ENCODE measurements at places on chromosomes 6 and 20.

DNA sequence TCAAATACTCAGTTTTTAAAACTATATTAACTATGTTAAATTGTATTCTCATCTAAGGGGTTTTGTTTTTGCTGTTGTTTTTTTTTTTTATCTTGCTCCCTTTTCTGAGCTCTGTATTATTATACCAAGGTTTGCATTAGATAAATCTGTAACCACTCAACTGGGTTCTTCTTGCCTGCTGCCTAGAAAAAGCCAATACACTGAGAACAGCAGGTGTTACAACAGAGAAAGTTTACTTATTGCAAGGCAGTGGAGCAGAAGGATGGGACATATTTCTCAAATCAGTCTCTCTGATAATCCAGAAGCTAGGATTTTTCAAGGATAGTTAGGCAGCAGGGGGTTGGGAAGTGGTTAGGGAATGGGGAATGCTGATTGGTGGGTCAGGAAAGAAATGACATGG, 378.8 kb upstream of the PLCB4 start:
- H3K27me3 ChIP-seq = no peaks in the 10 kb centered on the region
- no peaks in the 10 kb centered on the region for H3K4me1 ChIP-seq
- no peak overlapping the region for H3K4me3 ChIP-seq
- DNase-seq = no peak

- H3K36me3 ChIP-seq = no peaks in the 10 kb centered on the region
- peaks cover 6% of the 10 kb centered on the region for H3K27me3 ChIP-seq
- H3K4me3 ChIP-seq = no peak overlapping the region
- no peak for DNase-seq
- no peak overlapping the region for H3K27ac ChIP-seq
These were observed 109.7 kb upstream of the NAA20 start for GRCh38 chr20:19907326-19908056.

DNA sequence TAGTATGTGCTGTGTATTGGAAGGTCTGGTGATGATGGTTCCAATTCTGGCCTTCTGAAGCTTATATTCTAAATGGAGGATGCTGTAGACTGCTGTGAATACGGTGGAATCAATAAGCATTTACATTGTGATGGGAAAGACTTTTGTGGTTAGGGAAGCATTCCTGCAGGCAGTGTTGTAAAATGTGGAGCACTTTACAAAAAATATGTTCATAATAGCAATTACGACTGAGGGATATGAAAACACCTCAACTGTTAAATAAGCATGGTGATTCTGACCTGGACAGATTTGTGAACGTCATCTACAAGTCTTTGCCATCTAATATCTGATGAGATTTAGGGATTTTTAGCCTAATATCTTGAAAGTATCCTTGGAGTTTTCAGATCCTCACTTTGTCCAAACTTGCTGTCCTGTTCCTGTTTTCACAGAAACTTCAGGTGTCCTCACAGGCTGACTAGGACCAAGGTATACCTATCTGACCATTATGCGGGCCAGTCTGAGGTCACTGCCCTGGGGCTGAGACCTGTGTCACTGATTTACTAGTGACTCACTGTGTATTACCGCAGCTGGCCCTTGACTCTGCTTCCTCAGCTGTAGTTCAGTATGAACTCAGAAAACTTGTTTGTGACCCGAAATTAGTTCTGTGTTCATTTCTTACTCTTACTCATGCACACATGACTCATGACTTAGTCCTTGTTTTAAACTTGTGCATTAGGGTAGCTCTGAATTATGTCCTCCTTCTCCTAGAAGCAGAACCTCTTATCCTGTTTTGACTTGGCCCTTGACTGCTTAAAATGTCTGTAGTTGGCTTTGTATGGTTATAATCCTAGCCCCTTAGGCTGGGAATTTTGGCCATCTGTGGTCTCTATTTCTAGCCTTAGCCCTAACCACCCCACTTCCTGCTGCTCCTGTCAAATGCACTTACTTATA, 343.0 kb downstream of the CDKAL1 start:
- no peak overlapping the region for H3K27ac ChIP-seq
- no peak overlapping the region for H3K4me3 ChIP-seq
- H3K4me1 ChIP-seq = peaks cover 6% of the 10 kb centered on the region

GRCh38 chr6:158213925-158214674, 46.0 kb downstream of the GTF2H5 start:
- no peak overlapping the region for H3K4me3 ChIP-seq
- DNase-seq = peak; percentile 37
- H3K36me3 ChIP-seq = no peaks in the 10 kb centered on the region
- H3K27ac ChIP-seq = no peak overlapping the region
- peaks cover 11% of the 10 kb centered on the region for H3K4me1 ChIP-seq

- no peaks in the 10 kb centered on the region for H3K36me3 ChIP-seq
- peak overlapping the region; percentile 27 for H3K27ac ChIP-seq
- no peak for DNase-seq
- H3K4me3 ChIP-seq = peak overlapping the region; percentile 80
- H3K4me1 ChIP-seq = peaks cover 15% of the 10 kb centered on the region
- H3K27me3 ChIP-seq = peaks cover 66% of the 10 kb centered on the region
These were observed 23.5 kb upstream of the MAP3K7 start for GRCh38 chr6:90610301-90610750.

DNA sequence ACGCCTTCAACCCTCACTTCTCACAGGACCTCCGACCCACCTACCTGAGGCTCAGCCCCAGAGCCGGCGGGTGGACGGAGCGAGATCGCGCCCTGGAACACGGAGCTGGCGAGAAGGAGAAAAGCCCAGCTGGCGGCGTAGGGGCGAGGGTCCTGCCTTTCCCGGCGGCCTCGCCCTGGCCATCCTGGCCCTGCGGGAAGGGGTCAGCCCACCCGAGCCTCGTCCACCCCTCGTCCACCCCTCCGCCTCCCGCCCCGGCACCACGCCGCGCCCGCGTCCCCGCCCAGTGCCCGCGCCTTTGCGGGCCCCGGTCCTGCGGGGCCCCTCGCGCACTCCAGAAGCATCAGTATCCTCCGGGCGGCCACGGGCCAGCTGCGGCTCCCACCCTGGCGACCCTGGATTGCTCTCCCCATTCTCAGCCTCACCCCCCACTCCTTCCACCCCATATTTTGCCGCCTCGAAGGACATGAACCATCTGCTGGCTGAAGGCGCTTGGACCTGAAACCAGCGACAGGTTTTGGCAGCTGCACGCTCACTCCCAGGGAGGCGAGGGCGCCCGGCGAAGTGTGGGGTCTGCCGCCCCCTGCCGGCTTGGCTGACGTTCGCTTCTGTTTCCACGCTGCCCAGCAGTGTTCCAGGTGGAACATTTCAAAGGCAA, 65.1 kb downstream of the PLG start:
- H3K36me3 ChIP-seq = no peaks in the 10 kb centered on the region
- peak overlapping the region; percentile 66 for H3K4me3 ChIP-seq

DNA sequence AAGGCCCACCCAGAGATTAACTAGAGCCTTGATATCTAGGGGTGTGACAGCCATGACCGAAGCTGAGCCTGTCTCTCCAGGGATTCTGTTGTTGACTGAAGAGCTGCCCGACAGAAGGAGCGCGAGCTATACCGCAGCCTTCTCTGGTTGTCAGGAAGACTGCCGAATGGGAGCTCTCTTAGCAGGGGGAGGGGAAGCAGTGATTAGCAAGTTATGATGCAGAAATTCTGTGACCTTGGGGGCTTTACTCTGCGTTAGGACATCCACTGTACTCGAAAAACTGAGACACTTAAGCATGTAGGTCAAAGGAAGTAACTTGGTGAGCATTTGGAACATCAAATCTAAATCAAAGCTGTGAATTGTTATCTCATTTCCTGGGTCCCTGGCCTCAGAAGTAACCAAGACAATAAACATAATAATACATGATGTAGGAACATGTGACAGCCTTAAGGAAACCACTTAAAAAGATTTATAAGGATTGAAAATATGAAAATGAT, 84.7 kb downstream of the MAP3K4 start:
- no peak overlapping the region for H3K27ac ChIP-seq
- DNase-seq = no peak
- peaks cover 6% of the 10 kb centered on the region for H3K4me1 ChIP-seq
- no peaks in the 10 kb centered on the region for H3K27me3 ChIP-seq
- peaks cover 12% of the 10 kb centered on the region for H3K36me3 ChIP-seq

- DNase-seq = no peak
- H3K27ac ChIP-seq = no peak overlapping the region
- no peak overlapping the region for H3K4me3 ChIP-seq
- peaks cover 12% of the 10 kb centered on the region for H3K4me1 ChIP-seq
- no peaks in the 10 kb centered on the region for H3K27me3 ChIP-seq
- no peaks in the 10 kb centered on the region for H3K36me3 ChIP-seq
These were observed 11.0 kb downstream of the KIF16B start for GRCh38 chr20:16562259-16562658.

DNA sequence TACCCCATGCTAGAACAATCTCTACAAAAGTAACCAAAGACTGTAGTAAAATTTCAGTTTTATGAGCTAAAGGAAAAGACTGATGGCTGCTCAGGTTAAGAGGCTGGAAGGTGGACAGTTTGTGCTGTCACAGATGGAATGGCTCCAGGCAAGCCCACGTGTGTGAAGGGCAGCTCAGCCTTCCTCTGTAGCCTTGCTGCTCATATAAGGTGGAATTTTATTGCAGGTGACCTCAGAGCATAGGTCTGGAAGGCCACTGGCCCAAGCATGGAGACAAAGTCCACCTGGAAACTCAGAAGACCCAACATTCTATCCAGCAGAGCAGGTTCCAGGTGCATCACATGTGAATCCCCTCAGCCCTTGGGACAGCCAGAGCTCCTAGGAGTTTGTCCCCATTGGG, 53.6 kb downstream of the KAT14 start:
- H3K27me3 ChIP-seq = no peaks in the 10 kb centered on the region
- H3K4me1 ChIP-seq = peaks cover 3% of the 10 kb centered on the region
- no peak overlapping the region for H3K27ac ChIP-seq
- H3K4me3 ChIP-seq = no peak overlapping the region
- peaks cover 2% of the 10 kb centered on the region for H3K36me3 ChIP-seq

- H3K27me3 ChIP-seq = peaks cover 92% of the 10 kb centered on the region
- no peak overlapping the region for H3K27ac ChIP-seq
- H3K36me3 ChIP-seq = no peaks in the 10 kb centered on the region
- no peak overlapping the region for H3K4me3 ChIP-seq
These were observed 38.7 kb downstream of the NCR2 start for GRCh38 chr6:41373919-41374617.

DNA sequence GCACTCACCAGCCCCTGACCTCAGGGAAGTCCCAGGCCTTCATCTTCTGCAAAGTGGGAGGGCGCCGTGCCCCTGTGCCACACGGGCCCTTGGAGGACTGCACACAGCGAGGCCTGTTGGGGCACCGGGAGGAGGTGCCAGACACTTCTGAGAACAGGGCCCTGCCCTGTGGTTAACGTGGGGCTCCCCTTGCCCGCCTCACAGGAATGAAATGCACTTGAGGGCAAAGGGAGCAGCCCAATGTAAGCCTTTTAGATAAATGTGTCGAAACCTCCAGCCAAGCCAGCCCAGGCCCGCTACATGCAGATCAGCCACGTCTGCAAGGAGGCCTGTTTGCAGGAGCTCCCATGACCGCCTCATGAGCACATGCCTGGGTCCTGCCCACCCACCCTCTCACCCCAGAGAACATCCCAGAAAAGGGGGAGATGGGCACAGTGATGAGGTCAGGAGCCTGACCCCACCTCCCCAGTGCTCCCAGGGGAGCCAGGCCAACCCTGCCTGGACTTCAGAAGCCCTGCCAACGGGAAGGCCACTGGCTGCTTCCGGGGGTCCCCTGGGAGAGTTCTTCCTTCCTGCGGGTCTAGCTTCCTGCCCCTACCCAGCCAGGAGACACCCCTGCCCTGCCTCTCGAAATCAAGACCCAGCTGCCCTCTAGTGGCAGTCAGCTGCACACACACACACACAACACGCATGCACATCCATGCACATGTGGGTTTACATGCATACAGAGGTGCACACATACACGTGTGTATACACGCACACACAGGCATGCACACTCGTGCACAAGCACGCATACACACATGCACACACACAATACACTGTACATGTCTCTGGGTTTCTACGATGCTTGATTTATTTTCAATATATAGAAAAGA, 178.7 kb downstream of the TAF4 start:
- H3K4me1 ChIP-seq = peaks cover 3% of the 10 kb centered on the region
- DNase-seq = peak; percentile 22
- H3K4me3 ChIP-seq = no peak overlapping the region
- peaks cover 7% of the 10 kb centered on the region for H3K27me3 ChIP-seq
- H3K27ac ChIP-seq = no peak overlapping the region
- H3K36me3 ChIP-seq = no peaks in the 10 kb centered on the region

GRCh38 chr6:133550026-133550425, 308.9 kb downstream of the EYA4 start:
- no peaks in the 10 kb centered on the region for H3K4me1 ChIP-seq
- no peaks in the 10 kb centered on the region for H3K36me3 ChIP-seq
- no peak for DNase-seq
- peaks cover 5% of the 10 kb centered on the region for H3K27me3 ChIP-seq

- H3K36me3 ChIP-seq = no peaks in the 10 kb centered on the region
- DNase-seq = no peak
- H3K27ac ChIP-seq = no peak overlapping the region
- H3K4me3 ChIP-seq = no peak overlapping the region
- H3K27me3 ChIP-seq = peaks cover 4% of the 10 kb centered on the region
These were observed 75.5 kb downstream of the CD164 start for GRCh38 chr6:109306733-109307132.

DNA sequence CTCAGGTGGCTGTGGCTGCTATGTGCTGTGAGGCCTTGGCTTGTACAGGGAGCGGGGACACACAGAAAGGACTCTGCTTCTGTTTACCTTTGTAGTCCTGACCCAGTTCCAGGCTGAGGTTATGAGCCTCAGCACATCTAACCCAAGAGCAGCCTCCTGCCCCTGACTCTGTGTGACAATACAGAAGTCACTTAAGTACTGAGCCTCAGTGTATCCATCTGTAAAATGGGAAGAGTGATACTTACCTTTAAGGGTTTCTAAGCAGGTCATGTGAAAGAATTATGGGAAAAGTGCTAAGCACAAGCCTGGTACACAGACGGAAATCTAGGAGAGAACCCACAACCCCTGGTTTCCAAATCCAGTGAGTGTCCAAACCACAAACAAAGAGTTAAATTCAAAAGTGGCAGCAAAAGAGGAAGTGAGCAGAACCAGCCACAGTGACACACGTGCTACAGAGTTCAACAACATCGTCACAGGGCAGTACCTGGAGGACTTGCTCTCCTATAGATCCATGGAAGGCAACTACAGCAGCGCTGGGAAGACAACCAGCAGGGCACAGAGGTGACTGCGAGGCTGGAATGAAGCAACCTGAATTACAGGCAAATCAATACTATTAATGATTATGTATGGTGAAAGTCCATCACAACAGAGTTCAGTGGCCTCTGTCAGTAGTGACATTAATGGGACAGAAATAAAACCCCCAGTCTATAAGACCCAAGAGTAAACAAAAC, 12.5 kb downstream of the TRIM26 start:
- DNase-seq = no peak
- peaks cover 19% of the 10 kb centered on the region for H3K36me3 ChIP-seq
- H3K27ac ChIP-seq = no peak overlapping the region
- no peaks in the 10 kb centered on the region for H3K27me3 ChIP-seq
- H3K4me3 ChIP-seq = no peak overlapping the region
- H3K4me1 ChIP-seq = peaks cover 29% of the 10 kb centered on the region

GRCh38 chr6:135306166-135306565, 125.1 kb downstream of the MYB start:
- DNase-seq = no peak
- peaks cover 47% of the 10 kb centered on the region for H3K36me3 ChIP-seq
- no peak overlapping the region for H3K4me3 ChIP-seq
- peaks cover 3% of the 10 kb centered on the region for H3K4me1 ChIP-seq
- no peaks in the 10 kb centered on the region for H3K27me3 ChIP-seq
